ENCODE measurements at places on chromosomes 3 and 15.

- no peak for DNase-seq
These were observed 19.3 kb upstream of the NOX5 start for GRCh38 chr15:68994981-68995761.

DNA sequence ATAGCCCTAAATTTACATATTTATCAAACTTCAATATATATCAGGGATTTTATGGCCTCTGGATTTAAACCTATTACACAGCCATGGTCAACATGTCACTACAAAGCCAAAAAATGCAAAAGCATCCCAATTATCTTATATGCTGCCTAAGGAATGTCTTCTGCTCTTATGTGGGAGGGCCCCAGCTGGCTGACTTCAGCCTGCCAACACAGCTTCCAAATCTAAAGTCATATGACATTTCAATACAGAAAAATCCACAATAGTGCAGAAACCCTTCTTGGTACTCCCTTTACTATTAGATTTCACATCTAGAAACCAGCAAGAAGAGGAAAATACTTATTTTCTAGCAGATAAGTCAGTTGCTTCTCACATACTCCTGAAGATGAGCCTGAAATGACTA is 6.4 kb downstream of the PFN2 start:
- DNase-seq = no peak

DNA sequence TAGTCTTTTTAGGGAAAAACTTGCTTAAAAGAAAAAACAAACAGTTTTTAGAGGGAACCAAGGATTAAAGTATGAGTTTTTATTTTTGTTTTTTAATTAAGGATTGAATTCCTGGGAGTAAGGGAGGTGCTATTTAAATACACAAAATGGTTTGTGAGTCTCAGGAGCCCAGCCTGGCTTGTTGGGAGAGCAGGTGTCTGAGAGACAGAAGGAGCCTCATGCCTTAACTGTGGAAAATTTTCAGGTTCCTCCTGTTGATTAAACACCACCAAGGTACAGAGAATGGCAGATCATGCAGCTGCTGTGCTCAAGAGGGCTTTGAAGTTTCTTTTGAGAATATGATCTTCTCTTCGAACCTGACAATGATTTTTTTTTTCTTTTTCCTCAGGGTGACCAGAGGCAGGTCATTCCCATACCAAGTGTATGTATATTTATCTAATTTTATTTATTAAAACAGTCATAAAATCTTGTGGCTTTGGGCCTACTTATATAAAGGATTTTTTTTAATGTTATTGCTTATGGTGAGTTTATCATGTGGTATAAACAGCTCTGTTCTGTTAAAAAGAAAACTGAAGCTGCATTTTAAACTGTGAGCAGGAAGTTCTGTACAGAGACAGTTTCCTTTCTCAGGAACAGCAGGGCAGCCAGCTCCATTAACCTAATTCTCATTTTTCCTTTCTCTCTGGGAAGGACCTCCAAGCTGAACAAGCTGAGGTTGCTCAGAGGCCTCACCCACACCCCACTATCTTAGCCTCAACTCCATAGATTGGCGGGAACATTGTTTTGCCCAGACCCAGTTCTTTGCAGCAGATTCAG is 33.7 kb upstream of the VILL start:
- DNase-seq = no peak

DNA sequence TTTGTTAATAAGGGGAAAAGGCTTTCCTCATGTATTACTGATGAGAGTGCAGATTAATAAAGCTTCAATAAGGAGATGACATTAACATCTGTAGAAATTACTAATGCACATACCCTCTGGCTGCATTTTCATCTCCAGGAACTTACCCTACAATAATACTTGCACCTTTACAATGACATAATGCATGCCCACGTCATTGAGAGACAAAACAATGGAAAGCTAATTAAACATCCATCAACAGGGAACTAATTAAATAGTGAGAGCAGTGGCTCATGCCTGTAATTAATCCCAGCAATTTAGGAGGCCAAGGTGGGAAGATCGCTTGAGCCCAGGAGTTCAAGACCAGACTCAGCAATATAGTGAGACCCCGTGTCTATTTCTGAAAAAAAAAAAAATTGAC is 32.8 kb upstream of the DET1 start:
- DNase-seq = no peak

DNA sequence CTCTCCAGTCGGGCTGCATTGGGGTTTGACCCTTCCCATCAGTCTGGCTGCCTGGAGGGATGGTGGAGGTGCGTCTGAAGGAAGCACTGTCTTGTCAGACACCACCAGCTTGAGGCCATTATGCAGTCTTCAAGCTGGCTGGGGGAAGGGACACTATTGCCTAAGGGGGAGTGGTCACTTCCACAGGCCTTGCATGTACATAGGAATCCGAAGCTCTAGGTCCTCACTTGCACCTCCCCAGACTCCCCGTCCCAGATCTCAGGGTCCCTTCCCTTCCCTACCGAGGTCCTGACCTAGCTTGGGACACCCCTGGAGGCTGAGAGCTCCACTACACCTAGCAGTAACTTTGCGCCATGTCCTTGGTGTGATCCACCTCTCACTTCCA is 48.6 kb upstream of the KLF13 start:
- DNase-seq = no peak
